CD4-positive, alpha-beta T cell treated with Interleukin-6 at 100 ng/mL for 8 hours (primary cell): ENCODE measurements at places on chromosomes 4 and X.

- DNase-seq: no peak
Observed at GRCh38 chr4:20493761-20494353, 206.4 kb upstream of the PACRGL start.

DNA sequence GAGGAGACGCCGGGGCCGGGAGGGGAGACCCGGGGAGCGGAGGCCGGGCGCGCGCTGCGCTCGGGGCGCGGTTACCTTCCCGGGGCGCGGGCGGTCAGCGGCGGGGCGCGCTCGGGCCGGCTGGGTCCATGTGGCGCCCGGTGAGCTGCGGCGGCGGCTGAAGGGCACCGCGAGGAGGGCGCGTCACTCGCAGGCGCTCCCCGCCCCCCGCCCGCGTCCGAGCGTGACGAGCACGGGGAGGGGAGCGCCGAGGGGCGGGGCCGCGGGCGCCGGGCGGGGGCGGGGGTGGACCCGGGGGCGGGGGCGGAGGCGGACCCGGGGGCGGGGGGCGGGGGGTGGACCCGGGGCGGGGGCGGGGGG is at the start of gene CPLX1:
CPLX1 (minus strand) TSS at position 159 of the 360 bp plus-strand sequence. CDS start 1,607 bp downstream, outside the sequence.
- no peak for DNase-seq

DNA sequence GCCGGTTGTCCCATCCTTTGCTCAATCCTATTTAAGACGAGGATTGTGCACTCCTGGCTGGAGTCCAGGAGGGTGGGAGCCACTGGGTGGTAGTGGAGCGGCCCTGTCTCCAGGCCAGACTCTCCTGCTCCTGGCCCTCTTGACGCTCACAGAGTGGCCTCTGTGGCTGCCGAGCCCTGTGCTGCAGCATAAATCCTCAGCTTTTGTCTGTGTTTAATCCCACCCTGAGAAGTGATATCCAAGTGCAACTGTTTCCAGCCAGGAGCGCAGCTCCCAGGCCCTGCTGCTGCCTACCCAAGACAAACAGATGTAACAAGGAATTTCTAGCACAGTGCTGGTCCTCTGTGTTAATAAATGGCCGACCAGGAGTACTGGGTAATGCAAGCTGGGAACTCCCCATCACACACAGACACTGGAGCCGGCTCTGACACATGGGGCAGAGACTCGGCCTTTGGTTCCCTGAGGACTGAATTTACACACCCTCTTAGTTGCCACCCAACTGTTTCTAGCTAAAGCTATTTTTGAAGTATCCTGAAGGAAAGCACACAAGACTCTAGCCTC is 85.3 kb downstream of the GATB start:
- no peak for DNase-seq

DNA sequence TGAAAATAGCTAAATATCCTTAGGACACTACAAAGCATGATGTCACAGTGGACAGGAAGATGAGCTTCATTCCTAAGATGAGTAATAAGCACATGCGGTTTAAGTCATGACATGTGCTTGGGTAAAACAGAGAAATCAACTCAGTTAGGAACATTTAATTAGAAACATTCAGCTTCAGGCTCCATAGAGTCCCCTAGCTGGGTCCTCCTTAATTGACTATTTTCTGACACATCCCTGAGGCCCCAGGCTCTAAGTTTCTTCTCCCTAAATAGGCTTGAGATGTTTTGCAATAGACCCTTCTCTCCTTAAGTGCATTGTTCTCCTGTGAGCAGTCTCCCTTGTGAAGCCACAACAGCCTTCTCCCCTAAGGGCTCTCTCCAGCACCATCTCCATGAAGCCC is 70.4 kb upstream of the ANXA3 start:
- DNase-seq: no peak

DNA sequence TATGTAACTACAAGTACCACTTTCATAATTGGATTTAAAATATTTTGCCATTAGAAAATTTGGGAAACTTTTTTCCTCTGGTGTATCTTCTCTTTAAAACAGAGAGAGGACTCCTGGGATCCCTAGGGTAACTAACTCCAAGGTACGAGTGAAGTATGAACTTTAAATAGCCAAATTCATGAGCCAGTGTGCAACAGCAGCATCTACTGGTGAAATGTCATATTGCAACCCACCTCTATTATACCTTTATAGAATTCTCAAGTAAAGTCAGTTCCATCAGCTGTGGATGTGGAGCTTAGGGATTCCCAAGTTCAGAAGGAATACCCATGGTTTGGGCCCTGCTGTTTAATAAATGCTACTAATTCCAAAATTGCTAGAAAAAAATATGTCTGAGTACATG is 282.7 kb upstream of the TAPT1 start:
- DNase-seq: no peak

DNA sequence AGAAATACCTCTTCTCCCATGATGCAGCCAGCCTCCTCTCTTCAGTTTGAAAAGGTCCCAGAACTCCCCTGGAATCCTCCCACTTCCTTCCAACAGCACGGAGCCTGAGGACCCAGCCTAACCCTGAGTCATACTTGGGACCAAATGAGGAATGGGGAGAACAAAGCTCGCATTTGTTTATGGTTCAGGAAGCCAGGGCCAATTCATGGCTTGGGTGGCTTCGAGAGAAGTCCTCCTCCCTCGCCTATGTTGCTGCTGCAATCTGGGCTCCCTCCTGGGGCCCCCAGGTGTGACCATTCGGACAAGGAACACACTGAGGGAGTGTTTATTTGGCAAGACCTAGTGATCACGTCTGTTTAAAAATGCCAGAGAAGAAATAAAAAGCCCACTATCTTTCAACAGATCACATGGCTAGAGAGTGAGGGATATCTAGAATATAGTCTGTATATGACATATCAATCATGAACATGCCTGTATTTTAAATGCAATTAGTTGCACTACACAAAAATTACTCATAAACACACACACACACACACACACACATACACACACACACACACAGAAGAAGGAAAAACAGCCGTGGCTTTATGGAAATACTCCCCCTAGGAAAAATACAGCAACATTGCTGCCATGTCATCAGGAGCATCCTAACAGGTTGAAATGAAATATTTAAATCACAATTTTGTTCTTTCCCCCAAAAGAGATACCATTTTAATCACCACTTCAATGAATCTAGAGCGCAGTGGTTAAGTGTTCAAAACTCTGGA is 155.7 kb upstream of the MAP3K15 start:
- DNase-seq: no peak

DNA sequence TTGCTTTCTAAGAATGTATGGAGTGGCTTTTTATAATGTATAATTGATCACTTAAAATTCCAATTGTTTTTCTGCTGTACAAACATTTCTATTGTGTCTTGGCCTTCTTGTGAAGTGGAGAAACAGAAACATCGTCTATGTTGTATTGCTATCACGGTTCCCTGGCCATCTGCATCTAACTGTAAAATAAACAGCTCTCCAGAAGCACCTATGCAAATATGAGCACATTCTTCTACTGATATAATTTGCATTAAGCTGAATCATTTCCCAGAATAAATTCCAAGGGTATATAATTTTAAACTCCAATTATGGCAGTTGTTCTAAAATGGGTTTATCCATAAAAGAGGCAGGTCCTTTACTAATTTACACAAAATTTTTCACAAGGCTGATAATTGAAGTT is 261.6 kb upstream of the STS start:
- DNase-seq: no peak
